Hippocampal formation (tissue), 2 donors: ENCODE measurements at places on chromosomes 2 and 18.

GRCh38 chr2:215071676-215072075 lies 66.8 kb downstream of the ABCA12 start:
- no peak for DNase-seq

GRCh38 chr2:202577250-202578183 lies 57.3 kb upstream of the FAM117B start:
- no peak for DNase-seq

DNA sequence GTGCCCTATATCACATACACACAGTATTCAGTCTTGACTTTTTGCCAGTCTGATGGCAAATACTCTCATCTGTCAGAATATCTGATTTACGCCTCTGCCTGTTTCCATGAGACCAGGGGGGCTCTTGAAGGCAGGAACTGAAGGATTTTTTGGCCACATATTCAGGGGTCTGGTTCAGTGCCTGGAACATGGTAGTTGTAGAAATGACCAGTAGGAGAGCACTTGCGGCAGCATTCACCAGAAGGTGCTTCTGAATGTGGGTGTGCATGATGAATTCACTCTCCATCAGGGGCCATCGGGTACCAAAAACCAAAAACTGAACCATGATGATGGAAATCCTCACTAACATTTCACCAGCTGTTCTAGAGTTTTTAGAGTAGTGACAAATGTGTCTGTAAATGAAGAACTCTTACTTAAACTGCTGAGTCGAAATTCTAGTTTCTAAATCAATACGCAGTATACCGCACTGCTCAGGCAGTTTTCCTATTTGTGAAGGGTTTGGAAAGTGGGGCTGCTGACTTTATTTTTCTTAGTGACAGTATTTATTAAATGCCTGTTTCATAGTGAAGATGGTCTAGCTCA lies 54.6 kb downstream of the MERTK start:
- DNase-seq, result no peak

DNA sequence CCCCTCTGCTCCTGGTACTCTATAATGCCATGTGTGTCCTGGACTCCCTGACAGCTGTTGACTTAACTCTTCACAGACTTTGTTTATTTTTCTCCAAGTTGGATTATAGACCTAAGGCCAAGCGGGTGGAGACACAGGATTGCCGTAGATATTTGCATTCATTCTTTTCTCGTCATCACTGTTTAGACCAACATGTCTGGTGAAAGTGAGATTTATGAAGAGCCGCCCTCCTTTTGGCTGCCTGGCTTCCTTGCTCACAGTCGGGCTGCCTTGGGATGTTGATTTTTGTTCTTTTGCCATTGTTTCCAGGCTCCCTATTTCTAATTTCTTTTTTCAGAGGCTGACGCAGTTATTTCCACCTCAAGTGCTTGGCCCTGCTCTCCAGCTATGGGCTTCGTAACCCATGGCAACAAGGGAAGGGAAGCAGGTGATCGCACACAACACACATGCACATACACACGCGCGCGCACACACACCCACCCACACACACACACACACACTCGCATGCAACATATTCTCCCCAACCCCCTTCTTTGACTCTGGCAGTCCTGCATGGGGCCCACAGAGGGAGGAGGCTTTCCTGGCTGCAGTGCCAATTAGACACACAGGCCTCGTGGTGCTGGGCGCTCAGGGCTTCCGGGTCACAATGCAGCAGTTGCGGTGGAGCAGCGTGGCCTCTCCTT lies 296.5 kb downstream of the MTX2 start:
- DNase-seq, result peak; percentile 2

GRCh38 chr2:101463911-101464641 lies 10.8 kb downstream of the RFX8 start:
- DNase-seq, result no peak

DNA sequence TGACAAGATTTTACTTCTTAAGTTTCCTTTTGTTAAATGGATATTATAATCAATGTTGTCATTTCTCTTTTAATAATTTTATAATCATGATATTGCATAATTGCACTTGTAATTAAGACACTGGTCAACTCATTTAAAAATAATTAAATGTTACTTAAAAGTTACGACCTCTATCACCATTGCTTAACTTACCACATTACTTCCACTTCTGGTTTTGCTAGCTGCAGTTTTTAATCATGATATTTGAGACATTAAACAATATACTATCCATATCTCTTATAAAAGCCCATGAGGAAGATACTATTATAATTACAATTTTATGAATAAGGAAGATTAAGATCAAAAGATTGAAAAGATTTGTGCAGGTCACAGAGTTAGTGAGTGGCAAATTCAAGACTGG lies 502.0 kb downstream of the RNF144A start:
- no peak for DNase-seq

DNA sequence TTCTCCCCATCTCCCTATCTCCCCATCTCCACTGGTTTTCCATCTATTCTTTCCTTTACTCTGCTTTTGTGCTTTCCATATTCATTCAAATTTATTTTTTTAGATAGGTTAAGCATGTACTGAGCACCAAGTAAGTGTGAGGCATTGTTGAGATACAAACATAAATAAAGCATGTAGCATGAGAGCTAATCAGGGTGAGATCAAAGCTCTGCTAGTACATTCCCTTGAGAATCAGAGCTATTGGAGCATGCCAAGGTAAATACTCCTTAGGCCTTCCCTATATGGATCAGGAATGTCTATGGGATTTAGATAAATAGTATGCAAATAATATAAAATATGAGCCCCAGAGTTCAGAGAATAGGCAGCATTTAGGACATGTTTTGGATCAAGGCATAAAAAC lies 25.3 kb downstream of the BABAM2 start:
- DNase-seq, result no peak
